ENCODE measurements at places on chromosomes 16 and 17.

- peak; percentile 36 for DNase-seq
Measured at GRCh38 chr17:59001158-59001814, 105.4 kb downstream of the TRIM37 start.

DNA sequence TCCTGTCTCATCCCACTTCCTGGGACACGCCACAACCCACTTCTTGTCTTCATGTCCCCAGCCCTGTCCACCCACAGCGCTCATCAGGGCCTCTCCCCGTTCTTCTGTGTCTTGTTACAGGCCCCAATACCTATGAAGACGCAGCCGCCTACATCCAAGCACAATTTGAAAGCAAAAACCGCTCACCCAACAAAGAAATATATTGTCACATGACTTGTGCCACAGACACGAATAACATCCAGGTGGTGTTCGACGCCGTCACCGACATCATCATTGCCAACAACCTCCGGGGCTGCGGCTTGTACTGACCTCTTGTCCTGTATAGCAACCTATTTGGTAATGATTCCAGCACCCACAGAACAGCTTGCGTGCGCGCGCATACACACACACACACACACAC, 70.6 kb downstream of the AMFR start:
- no peak for DNase-seq

DNA sequence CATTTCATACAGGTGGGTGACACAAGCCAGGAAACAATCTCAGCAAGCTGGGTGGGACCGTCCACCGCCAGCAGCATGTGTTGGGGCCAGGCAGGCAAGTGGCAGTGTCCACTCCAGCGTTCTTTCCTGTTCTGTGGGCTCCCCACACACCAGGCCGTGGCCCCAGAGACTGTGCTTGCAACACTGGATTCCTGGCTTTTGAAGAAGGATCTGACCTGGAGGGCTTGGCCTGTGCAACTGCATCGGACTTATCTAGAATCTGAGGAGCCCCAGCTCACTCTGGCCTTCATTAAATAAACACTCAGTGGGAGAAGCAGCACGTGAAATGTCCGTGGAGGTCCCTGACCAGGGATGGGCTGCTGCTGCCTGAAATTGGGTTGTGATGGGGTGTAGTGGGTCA, 3.2 kb downstream of the KSR1 start:
- no peak for DNase-seq

DNA sequence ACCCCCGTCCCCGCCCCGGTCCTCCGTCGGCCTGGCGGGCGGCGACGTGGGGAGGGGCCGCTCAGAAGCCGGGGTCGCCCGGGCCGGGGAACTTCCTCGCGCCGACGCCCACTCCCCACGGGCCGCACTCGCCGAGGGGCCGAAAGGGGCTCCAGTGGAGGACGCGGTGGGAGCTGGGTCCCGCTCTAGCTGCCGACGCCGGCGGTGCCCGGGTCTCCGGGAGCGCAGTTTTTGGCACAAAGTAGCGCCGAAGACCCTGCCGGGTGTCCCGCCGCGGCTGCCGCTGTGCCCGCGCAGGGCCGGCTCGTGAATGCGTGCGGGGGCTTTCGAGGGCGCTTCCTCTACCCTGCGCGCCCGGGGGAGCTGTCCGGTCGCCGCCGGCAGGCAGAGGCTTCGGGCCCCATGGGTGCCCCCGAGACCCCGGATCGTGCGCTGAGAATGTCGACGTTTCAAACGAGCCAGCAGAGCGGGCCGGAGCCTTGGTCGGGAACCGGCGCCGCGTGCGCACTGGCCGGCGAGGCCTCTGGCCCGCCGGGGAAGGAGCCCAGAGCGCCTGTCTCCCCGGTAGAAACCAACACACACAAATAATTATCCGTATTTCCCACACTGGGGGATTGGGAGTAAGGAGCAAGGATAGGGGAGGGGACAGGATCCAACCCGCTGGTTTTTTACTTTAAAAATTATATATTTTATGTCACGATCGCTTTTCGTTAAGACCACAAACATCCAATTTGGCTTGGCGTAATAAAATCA, 46.6 kb upstream of the SLC38A10 start:
- no peak for DNase-seq

- DNase-seq: no peak
Measured at GRCh38 chr17:49195751-49196150, 14.6 kb downstream of the GNGT2 start.
